OCI-LY7 (cell line): ENCODE measurements at places on chromosomes 3 and 15. TPM values are rescaled to one million over a fixed set of nuclear protein-coding genes. Genes with fewer than 3 reads are reported as not detected.
A peak's percentile ranks its signal among the peaks of the same experiment; 100 is the strongest.

DNA sequence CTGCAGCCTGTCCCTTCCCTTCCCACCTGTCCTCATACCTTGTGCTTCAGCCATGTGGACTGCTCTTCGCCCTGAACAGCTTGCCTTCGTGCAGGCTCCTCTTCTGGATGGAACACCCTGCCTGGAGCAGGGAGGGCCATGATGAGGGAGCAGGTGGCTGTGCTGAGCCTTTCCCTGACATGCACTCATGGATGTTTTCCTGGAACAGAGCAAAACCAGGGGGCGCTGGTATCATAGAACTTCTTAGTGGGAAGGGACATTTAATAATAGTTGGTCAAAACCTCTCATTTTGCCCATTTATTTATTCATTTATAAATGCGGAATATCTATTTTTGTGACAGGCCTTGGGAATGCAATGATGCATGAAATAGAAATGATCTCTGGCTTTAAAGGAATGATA lies 149.3 kb downstream of the CACNA1D start:
- DNase-seq: no peak

DNA sequence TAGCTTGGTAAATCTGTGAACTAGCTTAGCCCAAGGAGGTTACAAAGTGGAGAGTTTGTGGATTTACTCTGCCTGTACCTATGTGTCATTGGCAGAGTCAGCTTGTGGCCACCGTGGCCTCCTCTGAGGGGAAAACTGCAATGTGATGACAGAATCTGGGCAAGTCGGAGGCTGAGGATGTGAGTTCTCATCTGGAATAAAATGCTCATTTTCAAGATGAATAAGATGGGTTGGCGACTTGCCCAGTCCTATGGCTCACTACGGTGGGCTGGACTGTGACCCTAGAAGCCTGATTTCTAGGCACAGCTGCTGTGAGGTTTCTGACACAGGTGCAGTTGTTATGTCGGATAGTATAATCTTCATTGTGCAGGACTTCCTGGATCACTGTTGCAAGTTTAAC lies 83.7 kb downstream of the ETV5 start:
- no peak for DNase-seq

DNA sequence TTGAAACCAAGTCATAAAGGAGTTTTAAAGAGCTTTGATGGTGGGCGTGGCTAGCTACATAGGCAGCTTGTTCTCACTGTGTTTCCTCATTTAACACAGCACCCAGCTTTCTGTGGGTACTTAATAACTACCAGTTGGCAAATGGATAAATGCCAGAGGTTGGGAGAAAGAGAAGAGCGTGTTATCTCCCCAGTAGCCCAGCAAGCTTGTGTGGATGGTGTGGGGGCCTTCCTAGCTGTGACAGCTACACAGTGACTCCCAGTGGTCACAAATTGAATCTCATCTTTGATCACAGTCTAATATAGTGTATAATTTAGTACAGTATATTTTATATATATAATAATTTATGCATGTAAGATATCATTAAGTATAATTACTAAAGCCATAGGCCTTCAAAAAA lies 984.1 kb downstream of the EPHA3 start:
- peak; percentile 11 for DNase-seq

DNA sequence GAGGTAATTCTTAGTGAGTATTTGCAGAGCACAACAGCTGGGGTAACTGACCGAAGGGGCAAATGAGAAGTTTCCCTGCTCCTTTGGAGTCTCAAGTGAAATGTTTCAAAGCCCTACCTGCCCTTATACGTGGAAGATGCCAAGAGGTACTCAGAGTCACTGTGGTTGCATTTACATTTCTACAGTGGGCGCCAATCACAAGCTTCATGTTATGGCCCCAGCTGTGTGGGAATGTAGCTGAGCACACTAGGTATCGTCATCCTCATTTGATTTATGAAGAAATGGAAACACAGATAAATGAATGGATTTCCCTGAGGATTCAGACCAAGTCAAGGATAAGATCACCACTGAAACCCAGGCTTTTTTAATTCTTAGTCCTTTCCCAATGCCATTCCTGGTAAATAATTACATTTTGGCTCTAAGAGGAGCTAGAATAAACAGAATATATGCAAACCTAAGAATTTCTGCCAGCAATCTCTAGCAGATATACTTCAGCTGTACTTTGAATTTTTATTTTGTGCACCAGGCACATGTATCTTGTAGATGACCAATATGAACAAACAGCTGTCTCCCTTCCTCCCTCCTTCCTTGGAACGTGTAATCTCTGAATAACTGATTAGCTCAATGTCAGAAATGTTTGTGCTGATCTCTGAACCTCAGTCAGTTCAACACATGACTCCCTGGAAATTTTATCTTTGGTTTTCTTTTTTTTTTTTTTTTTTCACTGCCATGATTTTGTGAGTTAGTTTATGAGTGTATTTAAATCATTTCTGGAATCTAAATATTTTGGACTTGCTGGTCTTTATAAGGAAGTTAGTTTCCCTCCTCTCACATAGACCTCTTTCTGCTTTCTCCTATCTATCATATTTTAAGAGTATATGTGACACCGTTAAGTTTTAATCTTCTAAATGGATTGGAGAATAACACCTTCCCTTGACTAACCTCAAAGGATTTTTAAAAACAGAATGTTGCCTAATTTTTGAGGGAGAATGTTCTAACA lies 69.2 kb downstream of the MAP2K5 start:
- no peak for DNase-seq

GRCh38 chr3:124928333-124929202 lies 6.0 kb downstream of the MUC13 start:
- DNase-seq: peak; percentile 60

GRCh38 chr3:40109641-40110490 lies 199.6 kb upstream of the EIF1B start:
- DNase-seq: no peak

GRCh38 chr15:85649372-85649771 lies 145.4 kb downstream of the KLHL25 start:
- no peak for DNase-seq

Gene ECE2
- not detected in 2 replicates for total RNA-seq

GRCh38 chr3:44642337-44642736 lies 6.2 kb upstream of the ZNF35 start:
- no peak for DNase-seq

- no peak for DNase-seq
These were observed 46.6 kb downstream of the ASB7 start for GRCh38 chr15:100648951-100649350.

Gene LINGO1
- total RNA-seq: not detected in 2 replicates

Gene VWA5B2
- total RNA-seq: not detected in 2 replicates

Gene SYNPR
- total RNA-seq: not detected in 2 replicates

- DNase-seq: no peak
These were observed 15.1 kb downstream of the FBXL22 start for GRCh38 chr15:63612300-63612699.

DNA sequence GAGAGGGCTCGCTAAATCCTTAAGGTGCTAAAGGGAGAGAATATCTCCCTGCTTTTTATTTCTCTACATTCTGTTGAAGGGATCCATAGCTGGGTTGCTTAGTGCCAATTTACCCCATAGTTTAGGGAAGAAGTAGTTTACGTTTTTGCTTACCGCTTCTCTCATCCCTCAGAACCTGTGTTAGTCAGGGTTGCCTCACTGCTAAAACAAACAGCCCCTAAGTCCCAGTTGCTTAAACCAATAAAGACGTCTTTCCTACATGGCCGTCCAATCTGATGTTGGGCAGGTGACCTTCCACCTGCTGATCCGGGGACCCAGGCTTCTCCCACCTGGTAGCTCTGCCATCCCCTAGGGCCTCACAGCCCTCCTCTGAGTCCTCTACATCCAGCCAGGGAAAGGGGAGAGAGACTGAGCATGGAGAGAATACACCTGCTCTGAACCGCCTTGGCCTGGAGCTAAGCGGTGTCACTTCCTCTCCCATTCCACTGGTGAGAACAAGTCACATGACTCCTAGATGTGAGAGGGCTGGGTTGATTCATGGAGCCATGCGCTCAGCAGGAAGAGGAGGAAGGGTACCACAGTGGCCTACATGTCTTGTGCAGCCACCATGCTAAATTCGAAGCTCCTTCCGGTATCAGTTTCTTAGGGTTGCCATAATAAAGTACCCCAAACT lies 26.3 kb downstream of the DNASE1L3 start:
- DNase-seq: no peak

DNA sequence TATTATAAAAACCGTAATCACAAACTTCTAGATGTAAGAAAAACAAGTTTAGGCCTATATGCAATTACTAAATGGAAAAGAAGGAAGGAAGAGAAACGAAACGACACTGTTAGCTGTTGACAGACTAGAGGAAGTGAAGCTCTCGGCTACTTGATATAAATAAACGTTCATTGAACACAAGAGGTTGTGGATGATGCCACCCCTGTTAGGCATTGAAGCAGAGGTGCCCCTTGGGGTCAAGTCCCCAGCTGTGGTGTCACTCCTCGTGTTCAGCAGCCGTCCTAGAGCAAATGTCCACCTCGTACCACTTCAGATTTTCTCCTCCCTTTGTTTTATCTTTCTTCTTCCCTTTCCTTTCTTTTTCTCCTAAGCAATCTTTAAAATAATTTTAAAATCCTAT lies 146.5 kb upstream of the UBE2E1 start:
- peak; percentile 96 for DNase-seq

- DNase-seq: no peak
These were observed 165.8 kb upstream of the SLC24A5 start for GRCh38 chr15:47955021-47955420.
